Pancreas (tissue), 10 donors: ENCODE measurements at places on chromosomes 11 and 22. TPM values are rescaled to one million over a fixed set of nuclear protein-coding genes. Genes with fewer than 3 reads are reported as not detected.

GRCh38 chr11:45110562-45110961, 35.9 kb upstream of the PRDM11 start:
- H3K36me3 ChIP-seq: no peaks in the 10 kb centered on the region
- H3K4me3 ChIP-seq: no peak overlapping the region
- no peaks in the 10 kb centered on the region for H3K4me1 ChIP-seq

DNA sequence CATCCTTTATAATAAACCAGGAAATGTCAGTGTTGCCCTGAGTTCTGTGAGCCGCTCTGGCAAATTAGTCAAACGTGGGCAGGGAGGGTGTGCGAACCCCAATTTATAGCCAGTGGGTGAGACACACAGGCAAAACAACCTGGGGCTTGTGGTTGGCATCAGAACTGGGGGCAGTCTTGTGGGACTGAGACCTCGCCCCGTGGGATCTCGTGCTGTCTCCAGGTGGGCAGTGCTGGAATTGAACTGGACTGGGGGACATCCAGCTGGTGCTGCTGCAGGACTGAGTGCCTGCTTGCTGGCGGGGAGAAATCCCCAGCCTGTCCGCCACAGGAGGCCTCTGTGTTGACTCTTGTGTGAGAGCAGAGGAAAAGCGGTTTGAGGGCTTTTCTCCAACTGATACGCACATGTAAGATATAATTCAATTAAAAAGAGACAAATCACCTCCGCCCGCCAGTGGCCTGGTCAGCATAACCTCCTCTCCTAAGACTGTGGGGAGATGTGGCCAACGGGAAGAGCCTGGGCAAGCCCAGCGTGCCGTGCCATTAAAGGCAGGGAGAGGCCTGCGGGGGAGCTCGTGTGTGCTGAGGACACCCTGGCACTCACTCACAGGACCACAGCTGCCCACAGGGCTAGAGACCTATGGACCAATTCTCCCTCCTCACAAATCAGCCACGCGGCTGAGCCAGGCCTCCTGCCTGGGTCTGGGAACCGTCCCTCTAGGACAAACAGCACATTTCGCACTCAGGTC, 18.4 kb downstream of the SULT4A1 start:
- no peak overlapping the region for H3K27ac ChIP-seq
- H3K36me3 ChIP-seq: no peaks in the 10 kb centered on the region
- no peaks in the 10 kb centered on the region for H3K27me3 ChIP-seq
- DNase-seq: no peak
- H3K4me1 ChIP-seq: no peaks in the 10 kb centered on the region
- no peak overlapping the region for H3K4me3 ChIP-seq

GRCh38 chr11:123427405-123427804, 2.7 kb upstream of the GRAMD1B start:
- DNase-seq: no peak
- no peaks in the 10 kb centered on the region for H3K36me3 ChIP-seq
- H3K4me3 ChIP-seq: no peak overlapping the region
- H3K4me1 ChIP-seq: no peaks in the 10 kb centered on the region
- no peaks in the 10 kb centered on the region for H3K27me3 ChIP-seq

Gene ROBO4
- 9.8 TPM for polyA plus RNA-seq

DNA sequence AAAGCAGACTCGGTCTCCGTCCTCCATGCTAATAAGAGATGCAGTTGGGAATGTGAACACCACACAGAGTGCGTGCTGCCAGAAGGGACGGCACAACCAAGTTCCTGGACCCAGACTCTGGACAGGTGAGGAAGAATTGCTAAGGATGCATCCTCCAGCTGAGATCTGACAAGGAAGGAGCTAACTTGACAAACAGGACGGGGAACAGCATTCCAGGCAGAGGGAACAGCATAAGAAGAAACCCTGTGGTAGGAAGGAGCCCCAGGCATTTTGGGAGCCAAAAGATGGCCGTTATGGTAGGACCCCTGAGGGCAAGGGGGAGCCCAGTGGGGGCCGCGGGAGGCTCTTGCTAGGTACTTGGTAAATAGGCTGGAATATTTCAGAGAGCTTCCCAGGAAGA, 6.0 kb downstream of the OSM start:
- peaks cover 4% of the 10 kb centered on the region for H3K4me1 ChIP-seq
- no peak overlapping the region for H3K27ac ChIP-seq
- no peak for DNase-seq
- no peaks in the 10 kb centered on the region for H3K36me3 ChIP-seq
- H3K4me3 ChIP-seq: no peak overlapping the region
- H3K27me3 ChIP-seq: no peaks in the 10 kb centered on the region
